ENCODE measurements at places on chromosomes 3 and 15.

DNA sequence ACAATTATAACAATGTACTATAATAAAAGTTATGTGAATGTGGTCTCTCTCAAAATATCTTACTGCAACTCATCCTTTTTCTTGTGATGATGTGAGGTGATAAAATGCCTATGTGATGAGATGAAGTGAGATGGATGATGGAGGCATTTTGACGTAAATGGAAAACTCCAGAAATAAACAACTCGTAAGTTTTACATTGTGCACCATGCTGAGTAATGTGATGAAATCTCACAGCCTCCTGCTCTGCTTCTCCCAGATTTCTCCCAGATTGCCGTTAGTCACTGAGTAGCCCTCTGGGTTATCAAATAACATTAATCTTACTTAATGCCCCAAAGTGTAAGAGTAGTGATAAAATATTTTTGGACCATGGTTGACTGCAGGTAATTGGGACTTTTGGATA, 64.8 kb upstream of the SLCO2A1 start:
- DNase-seq = no peak

DNA sequence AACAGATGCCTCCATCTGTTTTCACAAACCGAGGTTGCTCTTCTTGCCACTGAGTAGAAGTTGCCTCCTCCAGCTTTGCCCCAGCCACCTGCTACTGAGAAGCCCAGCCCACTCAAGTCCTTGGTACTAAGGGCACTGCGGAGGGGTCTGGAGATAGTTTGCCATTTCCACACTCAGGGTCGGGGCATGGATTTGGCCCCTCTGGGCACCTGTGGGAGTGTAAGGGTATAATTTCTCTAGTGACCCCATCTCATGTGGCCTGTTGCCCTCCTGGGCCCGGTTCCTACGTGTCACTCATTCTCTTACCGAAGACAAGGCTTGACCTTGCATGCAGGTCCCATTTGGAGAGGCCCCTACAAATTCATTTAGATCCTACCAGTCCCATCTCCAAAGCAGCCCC, 79.0 kb downstream of the THSD4 start:
- DNase-seq = no peak

DNA sequence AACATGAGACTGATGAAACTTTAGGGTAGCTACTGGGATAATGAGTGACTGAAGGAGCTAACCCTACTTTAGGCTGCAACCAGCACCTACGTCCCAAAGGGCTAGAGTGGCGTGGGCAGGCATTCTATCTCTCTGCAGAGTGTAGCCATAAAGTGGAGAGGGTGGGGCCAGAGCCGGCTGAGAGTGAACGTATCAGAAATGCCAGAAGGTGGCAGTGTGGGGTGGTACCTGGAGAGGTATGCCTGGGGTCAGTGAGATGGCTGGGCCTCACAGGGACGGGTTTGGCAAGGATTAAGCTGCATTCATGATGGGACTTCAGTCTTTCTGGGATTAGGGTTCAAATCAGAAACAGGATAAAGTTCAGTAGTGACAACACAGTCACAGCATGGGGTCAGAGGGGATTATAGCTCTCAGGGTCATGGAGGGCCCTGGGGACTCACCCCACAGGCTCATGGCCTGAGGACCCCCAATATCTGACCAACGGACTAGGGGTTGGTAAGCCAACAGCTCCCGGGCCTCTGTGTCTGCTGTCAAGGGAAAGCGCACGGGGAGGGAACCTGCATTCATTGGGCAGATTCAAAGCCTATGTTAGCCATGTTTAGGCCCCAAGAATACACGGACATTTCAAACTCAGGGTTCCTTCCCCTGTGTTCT, 86.5 kb upstream of the FOXB1 start:
- DNase-seq = peak; percentile 43

DNA sequence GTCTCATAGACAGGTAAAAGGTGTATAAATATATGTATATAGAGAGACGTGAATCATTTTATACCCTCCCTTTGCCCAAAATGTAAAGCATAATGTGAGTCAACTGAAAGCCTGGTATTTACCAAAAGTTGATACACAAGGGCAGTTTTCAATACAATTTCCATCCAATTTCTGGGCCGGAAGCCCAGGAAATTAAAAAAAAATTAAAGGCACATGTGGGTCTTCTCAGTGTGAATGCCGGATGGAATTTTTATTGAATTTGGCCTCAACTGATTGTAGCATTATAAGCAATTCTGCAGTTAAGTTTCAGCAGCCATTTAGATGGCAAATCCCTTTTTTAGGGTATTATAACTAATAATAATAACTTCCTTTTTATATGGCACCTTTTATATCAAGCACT, 3.3 kb upstream of the CNTN3 start:
- DNase-seq = no peak

DNA sequence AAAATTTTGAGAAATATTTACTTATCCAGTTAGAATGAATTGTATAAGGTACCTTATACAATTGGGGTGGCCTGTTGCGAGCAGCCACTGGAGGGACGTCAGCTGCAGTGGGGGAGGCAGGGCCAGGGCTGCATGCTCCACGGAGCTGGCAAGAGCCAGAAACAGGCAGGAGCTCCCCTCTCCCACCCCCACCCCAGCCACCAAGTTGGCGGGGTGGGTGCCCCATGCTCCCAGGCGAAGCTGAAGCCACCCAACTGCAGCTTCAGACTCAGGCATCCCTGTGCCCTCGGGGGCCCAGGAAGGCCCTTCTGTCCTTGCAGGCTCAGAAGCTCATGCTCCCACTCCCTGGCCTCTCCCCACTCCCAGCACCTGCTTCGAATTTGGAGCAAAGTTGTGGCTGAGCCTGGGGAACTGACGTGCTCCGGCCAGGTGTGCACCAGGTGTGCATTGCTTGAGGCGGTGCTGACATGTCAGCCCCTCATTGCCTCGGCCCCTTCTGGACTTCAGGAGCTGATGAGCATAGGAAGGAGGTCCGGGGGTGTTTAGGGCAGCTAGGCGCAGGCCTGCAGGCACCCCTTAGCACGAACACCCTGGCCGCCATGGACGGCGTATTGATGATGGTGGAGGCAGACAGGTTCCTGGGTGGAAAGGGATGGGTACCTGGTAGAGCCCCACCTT, 743.8 kb upstream of the GBE1 start:
- no peak for DNase-seq

DNA sequence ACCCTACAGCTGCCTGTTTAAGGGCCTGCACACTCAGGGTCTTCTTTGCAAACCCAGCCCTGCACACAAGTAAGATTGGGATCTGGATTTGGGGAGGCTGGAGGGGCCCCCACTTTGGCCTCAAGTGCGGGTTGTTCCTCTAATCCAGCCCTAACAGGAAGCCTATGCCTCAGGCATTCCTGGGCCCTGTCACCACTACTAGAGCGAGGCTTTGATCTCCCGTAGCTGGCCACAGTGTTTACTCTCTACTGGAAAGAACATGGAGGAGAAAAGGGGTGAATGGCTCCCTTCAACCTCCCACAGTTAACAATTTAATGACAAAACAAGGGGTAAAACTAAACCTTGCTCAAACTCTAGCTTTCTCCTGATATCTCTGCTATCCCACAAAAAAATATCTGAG, 48.4 kb downstream of the DZIP1L start:
- no peak for DNase-seq

- no peak for DNase-seq
Observed at GRCh38 chr3:120289636-120290035, 4.6 kb upstream of the GPR156 start.

DNA sequence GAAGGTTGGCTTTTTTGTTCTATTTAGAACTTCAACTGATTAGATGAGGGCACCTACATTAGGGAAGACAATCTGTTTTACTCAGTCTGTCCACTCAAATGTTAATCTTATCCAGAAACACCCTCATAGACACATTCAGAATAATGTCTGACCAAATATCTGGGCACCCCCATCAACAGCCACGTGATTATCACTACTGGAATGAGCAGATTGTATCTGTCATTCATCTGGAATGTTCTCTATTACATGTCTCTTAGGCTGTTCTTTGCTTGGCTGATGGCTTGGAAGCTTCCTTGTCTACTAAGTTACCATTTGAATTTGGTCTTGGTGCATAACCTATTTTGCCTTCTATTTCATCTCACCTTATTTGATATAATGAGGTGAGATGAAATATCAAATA, 15.7 kb upstream of the LRRC58 start:
- no peak for DNase-seq

DNA sequence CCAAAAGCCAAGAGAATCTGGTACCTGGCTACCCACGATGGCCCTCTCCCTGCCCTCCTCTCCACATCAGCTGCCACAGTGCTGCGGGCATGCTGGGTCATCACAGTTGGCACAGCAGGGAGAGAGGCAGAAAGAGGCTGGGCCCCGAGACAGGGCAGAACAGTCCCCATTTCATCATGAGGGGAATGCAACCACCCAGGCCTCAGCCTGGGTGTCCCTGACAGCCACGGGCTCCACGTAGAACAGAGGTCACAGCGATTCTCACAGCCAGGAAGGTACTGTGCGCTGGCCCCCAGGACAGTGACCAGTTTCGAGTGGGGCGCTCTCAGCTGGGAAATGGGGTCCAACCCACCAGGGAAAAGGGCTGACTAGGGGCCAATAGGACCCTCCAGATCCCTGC, 6.3 kb downstream of the LIPC start:
- DNase-seq = no peak

DNA sequence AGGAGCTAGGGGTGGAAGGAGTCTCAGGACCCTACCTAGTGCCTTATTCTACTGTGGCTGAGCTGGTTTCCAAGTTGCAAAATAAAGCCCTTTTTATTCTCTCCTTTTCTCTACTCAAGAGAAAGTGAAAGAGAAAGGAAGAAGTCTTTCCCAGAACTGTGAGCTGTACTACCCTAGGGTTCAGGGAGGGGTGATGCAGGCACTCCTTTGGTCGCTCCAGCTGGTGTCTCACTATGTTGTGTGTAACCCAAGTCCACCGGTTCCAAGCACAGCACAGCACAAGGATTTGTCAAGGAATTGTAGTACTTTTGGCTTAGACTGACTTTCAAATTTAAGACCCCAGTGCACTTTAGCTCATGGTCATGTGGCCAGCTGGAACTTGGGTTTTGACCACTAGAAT, 1721.7 kb downstream of the OTOL1 start:
- no peak for DNase-seq

- DNase-seq = no peak
Observed at GRCh38 chr3:49867871-49868321, 1.8 kb downstream of the CAMKV start.
